ENCODE measurements at places on chromosomes 3 and 15.

- no peak for DNase-seq
These were observed 40.4 kb downstream of the PRR23E start for GRCh38 chr3:127233371-127233770.

DNA sequence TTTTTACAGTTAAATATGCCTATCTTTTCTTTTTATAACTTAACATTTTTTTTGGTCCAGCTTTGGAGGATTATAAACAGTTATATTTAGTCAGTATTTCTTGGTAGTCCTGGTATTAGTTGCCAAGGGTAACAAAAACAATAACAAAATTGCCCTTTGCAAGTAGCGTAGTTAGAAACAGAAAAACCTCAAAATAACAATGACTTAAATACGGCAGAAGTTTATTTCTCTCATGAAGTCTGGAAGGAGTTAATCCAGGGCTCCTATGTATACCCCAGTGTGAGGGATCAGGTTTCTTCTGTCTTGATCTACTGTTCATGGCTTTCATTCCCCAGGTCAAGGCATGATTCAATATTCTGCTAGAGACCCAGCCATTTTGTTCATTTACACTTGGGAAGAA is 14.1 kb upstream of the MYH15 start:
- no peak for DNase-seq

- no peak for DNase-seq
These were observed 81.9 kb downstream of the CCK start for GRCh38 chr3:42183991-42184632.

DNA sequence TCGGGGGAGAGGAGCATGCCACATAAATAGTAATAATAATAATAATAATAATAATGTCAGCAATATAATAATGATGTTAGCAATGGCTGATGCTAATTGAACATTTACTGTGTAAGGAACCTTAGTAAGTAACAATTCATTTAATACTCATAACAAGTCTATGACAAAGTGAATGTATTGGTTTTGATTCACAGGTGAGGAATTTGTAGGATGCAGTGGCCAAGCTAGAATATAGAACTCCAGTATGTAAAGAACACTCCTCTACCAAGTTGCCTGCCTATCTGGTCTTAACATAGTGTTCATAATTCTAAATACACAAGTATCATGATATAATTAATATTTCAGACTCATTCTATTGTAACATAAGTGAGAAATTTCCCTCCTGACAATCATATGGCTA is 1016.5 kb downstream of the ROBO1 start:
- DNase-seq = no peak

- DNase-seq = no peak
These were observed 189.7 kb downstream of the SHQ1 start for GRCh38 chr3:72658466-72659100.

DNA sequence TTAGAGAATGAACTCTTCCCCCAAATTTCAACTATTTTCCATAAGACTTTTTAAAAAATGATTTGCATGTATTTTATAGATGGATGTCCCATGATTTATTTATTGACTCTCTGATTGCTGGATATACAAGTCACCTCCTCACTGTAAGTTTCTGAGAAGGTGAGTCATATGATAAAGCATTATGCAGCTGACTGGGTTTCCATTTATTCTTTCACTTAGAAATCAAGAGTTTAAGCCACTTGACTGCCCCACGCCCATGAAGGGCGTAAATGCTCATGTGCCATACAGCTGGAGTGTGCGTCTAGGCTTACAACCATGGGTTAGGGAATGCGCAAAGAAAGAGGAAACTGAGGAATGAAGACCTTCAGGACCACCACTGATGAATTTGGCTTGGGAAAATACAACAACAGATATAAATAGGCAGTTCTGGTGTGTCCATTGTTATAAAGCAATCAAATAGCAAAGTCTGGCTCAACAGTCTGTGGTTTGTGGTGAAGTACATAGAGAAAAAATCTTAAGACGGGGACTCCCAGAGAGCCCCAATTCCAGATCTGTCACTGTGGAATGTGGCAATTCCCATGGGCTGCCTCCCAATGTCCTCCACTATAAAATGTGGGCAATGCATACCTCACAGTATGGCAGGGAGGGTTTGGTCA is 20.3 kb downstream of the SLCO2A1 start:
- DNase-seq = no peak

GRCh38 chr15:91515188-91515754 is 338.2 kb upstream of the SLCO3A1 start:
- DNase-seq = peak; percentile 87

DNA sequence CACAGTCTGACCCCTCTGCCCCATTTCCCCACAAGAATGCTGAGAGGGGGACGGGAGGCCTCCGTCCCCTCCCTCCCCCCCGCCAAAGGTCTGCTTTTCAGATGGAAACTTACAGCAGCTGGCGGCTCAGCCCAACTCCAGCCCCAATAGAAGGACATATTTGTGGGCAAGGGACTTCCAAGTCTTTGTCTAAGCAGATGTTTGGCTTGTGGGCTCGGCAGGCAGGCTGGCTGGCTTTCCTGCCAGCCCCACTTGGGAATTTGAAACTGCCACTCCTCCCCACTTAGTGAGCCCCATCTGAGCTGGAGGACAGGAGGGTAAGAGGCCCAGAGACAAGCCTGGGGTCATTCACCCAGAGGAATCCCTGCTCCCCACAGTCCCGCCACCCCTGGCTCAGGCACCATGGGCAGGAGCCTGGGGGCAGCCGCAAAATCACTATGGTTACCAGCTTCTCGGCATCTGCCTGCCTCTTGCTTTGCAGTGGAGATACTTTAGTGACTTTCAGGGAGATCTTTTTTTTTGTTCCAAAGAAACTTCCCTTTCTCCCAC is 53.6 kb downstream of the LMCD1 start:
- DNase-seq = peak; percentile 86

DNA sequence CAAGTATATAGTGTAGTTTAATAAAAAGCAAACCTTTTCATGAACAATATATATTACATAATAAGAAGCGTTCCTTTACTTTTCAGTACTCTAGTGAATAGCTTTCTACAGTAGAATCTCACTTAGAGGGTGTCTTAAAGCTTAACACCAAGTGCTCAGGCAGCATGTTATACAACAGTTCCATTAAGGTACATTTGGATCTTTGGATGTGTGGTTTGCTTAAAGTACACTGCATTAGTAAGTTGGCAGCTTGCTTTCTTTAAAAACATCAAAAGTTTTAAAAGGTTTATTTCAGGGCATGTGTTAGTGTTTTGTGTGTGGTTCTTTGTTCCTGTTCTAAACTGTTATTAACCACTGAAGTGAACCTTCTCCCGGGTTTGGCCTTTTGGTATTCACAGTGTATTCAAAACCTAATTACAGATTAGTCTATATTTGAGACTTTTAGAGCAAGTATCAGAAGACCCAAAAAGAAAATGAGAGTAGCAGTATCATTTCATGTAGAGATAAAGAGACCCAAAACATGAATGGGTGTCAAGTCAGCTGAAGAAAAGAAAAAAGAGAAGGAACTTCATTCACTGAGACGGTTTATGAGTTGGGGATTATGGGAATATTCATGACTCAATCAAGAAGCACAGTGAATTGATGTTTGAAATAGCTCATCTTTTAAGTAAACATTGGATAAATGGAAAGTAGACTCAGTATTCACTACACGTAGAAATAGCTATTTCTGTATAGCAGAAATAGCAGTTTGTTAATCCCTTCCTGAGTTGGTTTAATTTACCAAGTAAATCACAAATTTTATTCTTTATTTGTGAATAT is 93.9 kb downstream of the OPA1 start:
- DNase-seq = no peak

- no peak for DNase-seq
These were observed 36.1 kb upstream of the HRH1 start for GRCh38 chr3:11118181-11118682.

- no peak for DNase-seq
These were observed 308.1 kb upstream of the COL8A1 start for GRCh38 chr3:99330281-99330680.

DNA sequence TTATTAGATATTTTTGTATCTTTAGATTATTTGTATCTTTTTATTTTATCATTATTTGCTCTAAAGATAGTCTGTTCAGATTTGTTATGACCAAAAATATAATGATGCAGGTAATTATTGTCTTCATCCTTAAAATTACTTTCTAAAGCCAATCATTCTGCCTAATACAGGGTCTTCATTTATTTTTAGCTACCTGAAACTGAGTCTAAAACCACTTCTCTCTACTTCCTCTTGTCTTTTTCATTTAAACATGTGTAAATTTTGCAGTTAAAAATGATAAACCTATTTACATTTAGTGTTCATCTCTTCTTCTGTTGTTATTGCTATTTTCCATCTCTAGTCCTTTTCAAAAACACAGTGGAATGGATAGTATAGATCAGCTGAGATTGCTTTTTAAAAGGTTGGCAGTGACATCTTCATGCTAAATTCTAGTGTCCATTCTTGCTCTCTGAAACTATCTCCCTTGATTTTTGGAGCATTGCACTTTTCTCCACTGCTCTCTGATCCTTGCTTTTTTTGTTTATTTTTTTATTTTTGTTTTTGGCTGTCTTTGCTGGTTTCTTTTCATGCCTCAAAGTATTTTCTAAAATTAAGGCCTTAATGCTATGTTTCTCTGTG is 91.8 kb downstream of the UBE2E2 start:
- no peak for DNase-seq

DNA sequence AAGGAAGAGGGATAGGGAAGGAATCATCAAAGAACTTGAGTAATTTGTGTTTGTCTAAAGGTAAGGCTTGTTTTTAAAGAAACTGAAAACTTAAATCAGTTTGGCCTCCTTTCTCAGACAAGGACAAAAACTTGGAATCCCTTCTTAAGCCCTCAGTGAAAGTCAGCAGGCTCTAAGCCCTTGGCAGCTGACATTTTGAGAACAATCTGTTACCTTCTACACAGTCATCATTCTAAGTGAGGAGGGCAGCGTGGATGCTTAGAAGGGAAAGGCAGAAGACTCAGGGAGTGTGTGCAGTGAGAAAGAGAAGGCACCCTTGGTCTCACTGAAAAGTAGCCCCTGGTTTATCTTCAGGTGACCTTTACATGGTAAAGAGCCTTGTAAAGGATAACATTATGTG is 10.8 kb downstream of the HSPBAP1 start:
- DNase-seq = no peak

GRCh38 chr3:37505415-37505814 is 331.0 kb upstream of the LRRFIP2 start:
- DNase-seq = no peak

- no peak for DNase-seq
These were observed 691.3 kb downstream of the ZPLD1 start for GRCh38 chr3:103126115-103126514.

GRCh38 chr3:125142420-125142778 is 70.1 kb downstream of the SLC12A8 start:
- no peak for DNase-seq

- peak; percentile 18 for DNase-seq
These were observed 85.7 kb upstream of the PRR20G start for GRCh38 chr3:127373441-127374085.

DNA sequence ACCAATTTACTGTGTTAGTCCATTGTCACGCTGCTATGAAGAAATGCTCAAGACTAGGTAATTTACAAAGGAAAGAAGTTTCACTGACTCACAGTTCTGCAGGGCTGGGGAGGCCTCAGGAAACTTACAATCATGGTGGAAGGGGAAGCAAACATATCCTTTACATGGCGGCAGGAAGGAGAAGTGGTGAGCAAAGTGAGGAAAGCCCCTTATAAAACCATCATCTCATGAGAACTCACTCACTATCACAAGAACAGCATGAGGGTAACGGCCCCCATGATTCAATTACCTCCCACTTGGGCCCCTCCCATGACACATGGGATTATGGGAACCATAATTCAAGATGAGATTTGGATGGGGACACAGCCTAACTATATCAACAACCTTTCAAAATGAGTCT is 20.2 kb downstream of the USF3 start:
- DNase-seq = no peak

DNA sequence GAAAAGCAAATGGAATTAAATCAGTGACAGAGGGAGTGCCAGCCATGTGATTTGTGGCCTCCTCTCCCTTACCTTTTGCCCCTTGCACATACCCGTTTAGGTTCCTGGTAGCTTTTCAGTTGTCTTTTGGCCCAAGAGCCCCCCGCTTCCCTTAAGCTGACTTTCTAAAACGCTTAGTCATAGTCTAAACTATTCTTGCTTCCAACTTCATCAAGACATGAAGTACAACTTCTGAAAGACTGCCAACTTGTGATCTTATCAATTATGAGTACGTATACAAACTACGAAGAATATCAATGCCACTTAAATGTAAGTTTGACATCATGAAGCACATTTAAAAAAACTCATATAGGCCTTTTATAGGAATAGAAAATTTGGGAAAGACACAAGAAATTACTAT is 61.9 kb downstream of the EIF3J start:
- DNase-seq = no peak

GRCh38 chr3:149820183-149820582 is 7.2 kb downstream of the RNF13 start:
- no peak for DNase-seq

DNA sequence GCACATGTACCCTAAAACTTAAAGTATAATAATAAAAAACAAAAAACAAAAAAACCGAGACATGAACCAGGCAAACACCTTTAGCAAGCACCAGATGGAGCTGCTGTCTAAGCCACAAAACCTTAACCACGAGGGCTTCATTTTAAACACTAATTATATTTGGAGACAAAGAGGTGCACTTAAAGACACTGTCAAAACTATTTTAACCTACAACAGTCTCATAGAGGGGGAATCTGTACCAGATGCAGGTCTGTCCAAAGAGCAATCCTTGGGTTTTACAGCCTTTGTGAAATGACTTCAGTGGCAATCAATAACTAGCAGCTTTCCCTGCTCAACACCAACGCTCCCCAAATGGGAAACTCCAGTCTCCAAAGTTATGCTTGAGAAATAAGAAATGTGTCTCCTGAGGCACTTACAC is 115.7 kb upstream of the TSPAN3 start:
- DNase-seq = no peak

GRCh38 chr15:42401544-42402454 is 42.5 kb downstream of the CAPN3 start:
- DNase-seq = no peak

DNA sequence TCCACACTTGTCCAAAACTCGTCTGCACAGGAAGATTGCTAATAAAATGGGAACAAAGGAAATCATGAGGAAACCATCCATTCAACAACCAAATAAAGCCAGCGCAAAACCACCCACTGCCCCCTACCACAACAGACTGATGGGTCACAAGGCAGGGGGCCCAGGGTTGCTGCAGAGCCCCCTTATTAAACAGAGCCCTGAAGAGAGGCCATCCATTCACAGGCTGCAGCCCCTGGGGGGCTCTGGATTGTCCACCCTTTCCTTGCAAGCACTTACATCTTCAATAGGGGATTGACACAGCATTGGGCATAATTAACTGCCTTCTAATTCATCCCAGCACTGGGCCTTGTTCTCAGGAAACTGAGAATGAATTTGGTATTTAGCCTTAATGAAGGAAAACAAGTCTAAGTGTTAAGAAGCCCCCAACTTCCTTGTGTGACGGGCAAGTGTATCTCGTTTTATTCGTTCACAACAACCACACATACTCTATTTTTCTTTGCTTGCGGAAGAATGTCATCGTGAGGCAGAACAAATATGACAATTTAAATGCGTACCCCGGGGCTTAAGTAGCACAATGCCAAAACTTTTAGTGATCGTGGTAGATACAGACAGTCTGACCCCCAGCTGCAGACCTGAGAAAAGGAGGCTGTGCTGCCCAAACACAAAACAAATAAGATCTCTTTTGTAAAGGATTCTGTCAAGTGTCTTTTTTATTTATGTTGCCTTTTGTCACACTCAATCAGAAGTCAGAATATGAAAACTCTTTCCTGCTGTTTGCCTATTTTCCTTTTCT is 144.0 kb downstream of the SEMA6D start:
- DNase-seq = no peak

Measured in lower leg skin (tissue), 4 donors.